Stimulated activated CD4-positive, alpha-beta T cell treated with anti-CD3 and anti-CD28 coated beads, Interleukin-2, amount 100 ng/mL, for 24 hours (primary cell): ENCODE measurements at places on chromosomes 6 and 20.
A peak's percentile ranks its signal among the peaks of the same experiment; 100 is the strongest.

GRCh38 chr20:31551163-31552081 is 37.2 kb downstream of the HM13 start:
- no peak for DNase-seq

- DNase-seq = no peak
These were observed 203.6 kb downstream of the PLCB1 start for GRCh38 chr20:8335495-8336195.

GRCh38 chr20:2972126-2972525 is 71.3 kb upstream of the GNRH2 start:
- no peak for DNase-seq

- DNase-seq = no peak
These were observed 13.2 kb downstream of the MMS22L start for GRCh38 chr6:97269821-97270220.

- DNase-seq = no peak
These were observed 59.3 kb downstream of the BCKDHB start for GRCh38 chr6:80165819-80166218.

- no peak for DNase-seq
These were observed 24.9 kb upstream of the IRF4 start for GRCh38 chr6:366389-367297.

GRCh38 chr6:53035549-53036213 is 29.5 kb upstream of the FBXO9 start:
- no peak for DNase-seq

DNA sequence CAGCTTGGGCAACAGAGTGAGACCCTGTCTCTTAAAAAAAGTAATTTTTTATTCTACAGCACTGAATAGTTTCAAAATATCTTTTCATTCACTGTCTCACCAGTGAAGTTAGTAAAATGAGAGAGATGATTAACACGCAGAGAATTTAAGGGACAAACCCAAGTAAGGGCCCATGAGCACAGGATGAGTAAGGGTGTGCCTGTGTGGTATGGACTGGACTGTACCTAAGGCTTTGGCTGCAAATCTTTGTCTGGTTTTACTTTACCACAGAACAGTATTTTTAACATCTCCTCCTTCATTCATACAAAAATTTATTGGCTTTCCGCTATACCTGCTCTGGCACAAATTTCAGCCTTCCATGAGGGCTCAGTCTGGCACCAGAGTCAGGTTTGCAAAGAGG is 433.3 kb downstream of the UTRN start:
- DNase-seq = no peak

- no peak for DNase-seq
These were observed 30.4 kb downstream of the NTSR1 start for GRCh38 chr20:62739067-62739466.

DNA sequence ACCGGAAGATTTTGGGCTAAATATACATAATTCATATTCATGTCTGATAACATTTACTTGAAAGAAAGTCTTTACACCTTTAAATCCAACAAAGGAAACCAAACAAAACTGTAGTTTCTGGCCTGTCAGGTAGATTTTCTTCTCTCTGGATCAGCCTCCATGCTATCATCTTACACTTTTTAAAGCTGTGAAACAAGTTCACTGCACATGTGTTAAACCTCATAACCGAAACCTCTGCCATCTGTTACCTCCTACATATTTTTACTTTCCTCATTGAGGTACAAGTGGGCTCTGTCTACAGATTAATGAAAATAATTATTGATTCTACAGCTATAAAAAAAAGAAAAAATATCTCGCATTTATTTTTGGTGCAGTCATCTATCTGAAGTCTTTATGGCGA is 149.9 kb downstream of the RALGAPA2 start:
- DNase-seq = no peak

DNA sequence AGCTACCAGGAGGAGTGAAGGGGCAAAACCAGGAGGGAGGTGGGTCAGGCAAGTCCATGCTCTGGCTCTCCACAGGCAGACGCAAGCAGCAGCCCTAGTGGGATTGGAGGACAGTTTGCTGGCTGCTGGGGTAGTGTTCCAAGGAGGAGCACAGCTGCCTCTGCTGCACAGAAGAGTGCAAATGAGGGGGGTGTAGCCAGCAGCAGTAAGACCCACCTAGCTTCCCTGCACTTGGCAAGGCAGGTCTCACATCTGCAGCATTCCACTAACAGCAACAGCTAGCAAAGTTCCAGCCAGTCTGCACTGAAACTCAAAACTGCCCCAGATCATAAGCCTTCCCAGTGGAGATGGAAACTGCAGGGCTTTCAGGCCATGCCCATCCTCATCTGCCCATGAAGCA is 405.0 kb downstream of the UTRN start:
- no peak for DNase-seq

- DNase-seq = no peak
These were observed 109.5 kb downstream of the TRIM27 start for GRCh38 chr6:28814032-28814976.

- no peak for DNase-seq
These were observed 153.0 kb upstream of the PTPN1 start for GRCh38 chr20:50356962-50357782.

DNA sequence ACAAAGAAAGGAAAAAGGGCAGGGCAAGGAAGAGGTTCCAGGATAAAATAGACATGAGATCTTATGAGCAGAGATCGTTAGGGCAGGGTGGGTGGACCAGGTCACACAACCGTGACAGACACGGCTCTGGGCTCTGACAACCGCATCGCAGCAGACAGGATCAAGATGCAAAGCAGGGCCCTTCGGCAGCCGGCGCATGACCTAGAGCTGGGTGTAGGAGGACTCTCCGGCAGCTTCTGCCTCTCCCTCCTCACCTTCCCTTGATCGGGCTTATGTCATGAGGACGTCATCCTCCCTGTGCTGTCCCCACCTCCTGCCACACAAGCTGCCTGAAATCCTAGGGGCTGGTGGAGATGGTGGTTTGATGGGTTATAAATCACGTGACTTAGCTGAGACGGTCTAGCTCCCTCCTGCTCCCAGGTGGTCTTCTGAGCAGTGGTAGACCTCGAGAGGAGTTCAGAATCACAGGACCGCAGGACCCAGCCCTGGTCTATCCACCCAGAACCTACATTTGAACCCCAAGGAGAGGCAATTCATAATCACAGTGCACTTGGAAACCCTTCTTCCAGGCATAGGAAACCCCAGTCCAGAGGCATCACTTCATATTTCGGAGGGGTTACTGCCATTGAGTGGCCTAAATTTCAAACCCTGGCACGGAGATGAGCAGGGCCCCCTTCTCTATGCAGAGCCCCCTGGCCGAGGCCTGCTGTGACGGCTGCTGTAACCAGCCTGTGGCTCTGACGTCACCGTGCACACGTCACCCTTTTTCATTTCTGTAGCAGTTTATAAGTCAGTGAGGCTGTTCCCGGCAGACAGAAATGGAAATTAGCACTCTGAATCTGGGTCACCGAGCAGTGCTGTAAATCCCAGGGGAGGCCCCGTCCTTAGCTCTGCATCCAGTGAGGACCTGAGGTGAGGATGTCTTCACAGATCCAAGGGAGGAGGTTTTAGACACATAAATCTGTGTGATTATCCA is 8.7 kb upstream of the CCR6 start:
- DNase-seq = peak; percentile 63

DNA sequence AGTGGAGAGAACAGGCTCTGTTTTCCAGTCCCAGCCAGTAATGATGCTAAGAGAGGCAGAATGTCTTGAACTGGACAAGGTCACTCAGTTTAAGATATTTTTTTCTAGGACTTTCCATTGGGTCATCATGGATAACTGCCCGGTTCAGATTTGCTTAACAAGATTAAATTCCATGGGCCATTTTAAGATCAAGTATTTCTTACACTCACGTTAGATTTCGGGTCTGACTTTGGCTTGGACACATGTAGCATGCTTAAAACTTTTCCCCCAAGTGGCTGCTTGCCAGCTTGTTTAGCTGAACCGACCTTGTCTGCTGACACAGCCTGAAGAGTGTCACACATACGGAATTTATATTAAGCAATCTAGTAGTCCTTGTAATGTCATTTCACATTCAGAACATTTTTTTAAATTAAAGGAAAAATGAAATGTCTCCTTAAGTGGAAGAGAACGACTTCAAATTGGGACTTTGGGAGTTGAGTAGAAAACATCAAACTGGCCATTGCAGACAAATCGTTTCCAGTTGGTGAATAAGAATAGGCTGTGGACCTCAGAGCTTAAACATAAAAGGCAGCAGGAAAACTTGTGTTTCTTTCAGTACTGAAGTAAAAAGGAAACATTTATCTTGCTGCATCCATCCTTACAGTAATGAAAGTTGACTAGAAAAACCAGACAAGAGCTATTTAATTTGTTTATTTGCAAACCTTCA is 29.0 kb downstream of the ARMC2 start:
- DNase-seq = no peak

GRCh38 chr6:11092668-11093375 is 812 bp upstream of the SMIM13 start:
- no peak for DNase-seq

- DNase-seq = peak; percentile 86
These were observed 15.2 kb upstream of the ZNF335 start for GRCh38 chr20:45987108-45987780.

DNA sequence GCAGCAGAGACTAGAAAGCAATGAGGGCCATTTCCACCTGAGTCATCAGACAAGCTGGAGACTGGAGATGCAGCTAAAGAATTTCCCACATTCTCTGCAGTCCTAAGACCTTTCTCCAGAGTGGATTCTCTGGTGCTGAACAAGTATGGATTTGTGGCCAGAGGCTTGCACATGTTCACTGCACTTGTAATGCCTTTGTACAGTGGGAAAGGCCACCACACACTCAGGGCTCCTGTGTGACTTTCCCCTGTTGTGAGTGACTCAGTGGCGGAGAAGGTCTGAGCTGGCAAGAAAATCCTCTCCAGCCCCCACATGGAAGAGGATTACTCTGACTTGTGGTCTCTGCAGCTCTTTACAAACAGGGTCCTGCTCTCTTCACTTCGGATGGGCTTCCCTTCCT is 192.3 kb downstream of the C6orf118 start:
- DNase-seq = no peak

- no peak for DNase-seq
These were observed 27.3 kb upstream of the SIRPG start for GRCh38 chr20:1684872-1685271.

DNA sequence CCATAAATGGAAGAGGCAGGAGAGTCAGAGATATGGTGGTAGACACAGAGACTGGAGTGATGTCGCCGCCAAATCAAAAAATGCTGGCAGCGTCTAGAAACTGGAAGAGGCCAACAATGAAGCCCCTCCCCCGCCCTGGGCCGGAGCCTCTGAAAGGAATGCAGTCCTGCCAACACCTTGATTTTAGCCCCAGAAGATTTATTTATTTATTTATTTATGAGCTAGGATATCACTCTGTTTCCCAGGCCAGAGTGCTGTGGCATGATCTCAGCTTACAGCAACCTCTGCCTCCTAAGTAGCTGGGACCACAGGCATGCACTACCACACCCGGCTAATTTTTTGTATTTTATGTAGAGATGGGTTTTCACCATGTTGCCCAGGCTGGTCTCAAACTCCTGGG is 82.6 kb upstream of the CCDC167 start:
- DNase-seq = no peak

DNA sequence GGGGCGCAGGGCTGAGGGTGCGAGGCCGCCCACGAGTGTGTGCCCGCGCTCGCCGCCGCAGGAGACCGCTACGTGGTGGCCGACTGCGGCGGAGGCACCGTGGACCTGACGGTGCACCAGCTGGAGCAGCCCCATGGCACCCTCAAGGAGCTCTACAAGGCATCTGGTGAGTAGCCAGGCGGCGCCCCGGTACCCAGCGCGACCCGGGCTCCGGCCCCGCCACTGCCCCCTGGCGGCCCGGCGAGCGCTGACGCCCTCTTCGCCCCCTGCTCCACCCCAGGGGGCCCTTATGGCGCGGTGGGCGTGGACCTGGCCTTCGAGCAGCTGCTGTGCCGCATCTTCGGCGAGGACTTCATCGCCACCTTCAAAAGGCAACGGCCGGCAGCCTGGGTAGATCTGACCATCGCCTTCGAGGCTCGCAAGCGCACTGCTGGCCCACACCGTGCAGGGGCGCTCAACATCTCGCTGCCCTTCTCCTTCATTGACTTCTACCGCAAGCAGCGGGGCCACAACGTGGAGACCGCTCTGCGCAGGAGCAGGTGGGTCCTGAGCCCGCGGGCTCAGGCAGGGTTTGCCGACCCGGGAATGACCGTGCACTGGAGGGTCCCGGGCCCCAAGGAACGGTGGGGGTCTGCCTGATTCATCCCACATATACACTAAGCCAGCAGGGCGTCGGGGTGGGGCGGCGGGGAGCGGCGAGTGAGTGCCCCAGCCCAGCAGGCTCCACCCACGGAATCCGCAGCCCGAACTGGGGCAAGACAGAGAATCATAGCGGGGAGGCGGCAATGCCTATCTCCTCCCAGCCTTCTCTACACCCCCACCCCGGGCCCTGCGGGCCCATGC is 17.4 kb downstream of the HSPA12B start:
- peak; percentile 40 for DNase-seq

DNA sequence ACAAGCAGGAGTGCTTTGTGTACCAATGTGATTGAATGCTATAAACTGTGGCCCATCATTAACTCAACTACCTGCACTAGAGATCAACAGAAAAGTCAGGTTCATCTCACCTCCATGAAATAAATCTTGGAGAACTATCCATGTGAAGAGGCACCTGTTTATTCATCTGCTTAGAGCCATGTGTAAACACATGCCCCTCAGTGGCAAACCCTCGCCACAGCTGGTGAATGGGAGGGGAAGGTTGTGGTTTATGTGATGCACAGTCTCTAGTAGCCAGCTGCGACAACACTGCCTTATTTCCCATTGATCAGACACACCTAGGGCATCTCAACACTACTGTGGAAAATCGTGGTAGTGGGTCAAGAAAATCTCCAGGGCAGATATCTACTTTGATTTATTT is 640.2 kb downstream of the PTPRT start:
- no peak for DNase-seq

DNA sequence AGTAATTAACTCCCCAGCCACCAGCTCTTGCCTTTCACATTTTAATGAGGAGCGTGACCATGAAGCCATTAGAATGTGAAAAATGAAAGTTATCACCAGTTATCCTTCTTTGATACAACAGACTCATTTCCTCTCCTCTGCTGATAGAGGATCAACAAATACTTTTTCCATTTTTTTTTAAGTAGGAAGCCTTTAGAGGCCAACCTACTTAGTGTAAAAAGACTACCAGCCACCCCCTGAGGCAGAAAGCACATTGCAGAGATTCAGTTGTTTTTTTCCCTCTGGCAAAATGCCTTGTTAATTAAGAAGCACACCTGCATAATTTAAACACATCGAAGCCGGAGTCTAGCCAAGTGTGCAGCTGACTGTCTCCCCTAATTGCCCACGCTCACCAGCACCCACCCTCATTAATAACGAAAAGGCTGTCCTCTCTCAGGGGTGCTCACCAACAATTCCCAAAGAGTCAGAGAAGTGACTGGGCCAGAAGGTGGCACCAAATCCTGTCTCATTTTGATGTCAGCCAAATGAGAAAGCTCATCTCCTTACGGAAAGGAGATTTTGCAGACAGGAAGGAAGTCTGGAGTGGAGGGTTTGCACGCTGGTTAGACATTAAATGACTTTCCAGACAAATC is 60.9 kb upstream of the MC3R start:
- no peak for DNase-seq
